Stimulated activated CD4-positive, alpha-beta T cell treated with anti-CD3 and anti-CD28 coated beads, Interleukin-15, amount 100 ng/mL, for 48 hours (primary cell): ENCODE measurements at places on chromosomes 3 and 15.

- no peak for DNase-seq
Observed at GRCh38 chr3:190401963-190402362, 14.0 kb downstream of the CLDN16 start.

DNA sequence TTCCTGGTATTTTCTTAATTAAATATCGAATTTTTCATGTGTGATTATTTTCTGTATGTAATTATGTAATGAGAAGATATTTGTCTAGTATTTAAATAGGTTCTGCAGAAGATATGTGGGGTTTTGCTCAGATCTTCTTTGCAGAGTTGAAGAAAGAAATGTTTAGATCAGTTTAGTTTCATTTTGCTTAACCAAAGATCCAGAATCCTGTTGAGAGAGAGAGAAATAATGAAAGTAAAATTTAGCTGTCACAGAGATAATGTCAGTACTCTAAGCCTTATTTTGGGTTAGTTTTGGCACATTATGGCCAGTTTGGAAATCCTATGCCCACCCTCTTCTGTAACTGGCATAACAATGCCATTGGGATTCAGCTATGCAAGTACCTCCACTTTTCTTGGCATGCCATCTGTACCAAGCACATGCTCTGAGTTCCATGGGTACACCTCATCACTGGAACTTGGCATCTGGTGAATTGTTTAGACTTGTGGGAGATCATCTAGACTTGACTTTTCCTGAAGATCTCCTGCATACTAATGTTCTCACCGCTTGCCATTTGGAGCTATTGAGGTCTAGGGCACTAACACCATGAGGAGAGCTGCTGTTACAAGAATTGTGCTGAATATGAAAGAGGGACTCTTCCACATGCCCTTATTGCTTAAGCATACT is 30.9 kb downstream of the PLSCR1 start:
- DNase-seq = no peak

- no peak for DNase-seq
Observed at GRCh38 chr3:172515130-172515918, 7.9 kb downstream of the TNFSF10 start.

- no peak for DNase-seq
Observed at GRCh38 chr3:52523386-52524257, 10.0 kb downstream of the NT5DC2 start.

GRCh38 chr3:123642957-123643330 is 58.1 kb upstream of the HACD2 start:
- DNase-seq = no peak

DNA sequence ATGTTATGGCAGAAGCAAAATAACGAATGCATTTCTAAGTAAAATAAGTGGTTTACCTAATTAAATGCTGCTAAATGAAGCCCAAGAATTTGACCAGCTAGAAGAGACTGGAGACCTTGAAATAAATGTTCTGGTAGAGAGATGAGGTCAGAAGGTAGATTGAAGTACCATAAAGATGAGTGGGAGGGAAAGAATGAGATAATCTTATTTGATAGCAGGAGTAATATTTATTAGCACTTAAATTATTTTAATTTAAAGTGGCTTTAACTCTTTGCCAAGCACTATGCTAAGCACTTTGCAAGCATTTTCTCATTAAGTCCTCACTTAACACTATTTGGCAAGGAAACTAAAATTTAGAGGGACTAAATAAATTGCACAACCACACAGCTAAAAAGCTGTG is 314.9 kb upstream of the CCDC54 start:
- DNase-seq = no peak

- DNase-seq = no peak
Observed at GRCh38 chr3:194423317-194423716, 24.3 kb upstream of the GP5 start.

GRCh38 chr3:77267589-77267988 is 227.7 kb downstream of the ROBO2 start:
- no peak for DNase-seq

- no peak for DNase-seq
Observed at GRCh38 chr3:127781411-127782001, 40.8 kb downstream of the MGLL start.

- DNase-seq = peak; percentile 38
Observed at GRCh38 chr3:123642182-123642956, 57.5 kb upstream of the HACD2 start.

DNA sequence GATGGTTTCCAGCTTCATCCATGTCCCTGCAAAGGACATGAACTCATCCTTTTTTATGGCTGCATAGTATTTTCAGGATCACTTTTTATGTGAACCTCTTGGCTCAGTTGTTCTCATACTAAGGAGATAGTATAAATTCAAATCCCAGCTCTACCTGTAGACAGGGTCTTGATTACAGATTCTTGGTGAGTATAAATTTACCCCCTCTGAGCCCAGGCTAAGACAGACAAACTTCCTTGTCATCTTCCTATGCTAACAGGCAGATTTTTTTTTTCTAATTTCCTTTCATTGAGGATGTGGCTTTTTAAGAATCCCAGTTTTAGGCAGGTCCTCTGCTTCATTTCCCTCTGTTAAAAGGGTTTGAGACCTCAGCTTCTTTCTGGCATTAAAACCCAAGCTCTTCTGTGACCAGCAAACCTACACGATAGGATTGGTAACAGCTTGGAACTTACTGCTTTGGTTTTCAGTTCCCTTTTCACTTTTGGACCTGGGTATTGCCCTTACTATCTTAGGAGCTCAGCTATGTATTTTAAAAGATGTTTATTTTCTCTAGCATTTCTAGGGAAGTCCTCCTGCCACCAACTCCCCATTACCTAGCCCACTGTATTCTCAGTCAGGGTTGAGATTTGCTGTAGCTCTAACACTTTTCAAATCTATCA is 72.5 kb downstream of the VPS8 start:
- DNase-seq = no peak

GRCh38 chr3:99393961-99394360 is 244.4 kb upstream of the COL8A1 start:
- no peak for DNase-seq

DNA sequence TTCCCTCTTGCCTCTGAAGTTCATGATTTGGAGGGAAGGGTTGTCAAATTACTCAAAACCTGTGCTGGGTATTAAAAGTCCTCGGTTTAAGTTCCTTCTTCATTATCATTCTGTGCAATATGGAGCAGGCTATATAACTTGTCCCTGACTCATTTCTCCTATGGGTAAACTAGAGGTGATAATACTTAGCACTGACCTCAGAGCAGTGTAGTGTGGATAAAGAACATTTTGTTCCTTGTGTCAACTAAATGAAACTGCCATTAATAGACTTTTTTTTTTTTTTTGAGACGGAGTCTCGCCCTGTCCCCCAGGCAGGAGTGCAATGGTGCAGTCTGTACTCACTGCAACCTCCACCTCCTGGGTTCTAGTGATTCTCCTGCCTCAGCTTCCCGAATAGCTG is 2.2 kb upstream of the BBX start:
- DNase-seq = no peak

DNA sequence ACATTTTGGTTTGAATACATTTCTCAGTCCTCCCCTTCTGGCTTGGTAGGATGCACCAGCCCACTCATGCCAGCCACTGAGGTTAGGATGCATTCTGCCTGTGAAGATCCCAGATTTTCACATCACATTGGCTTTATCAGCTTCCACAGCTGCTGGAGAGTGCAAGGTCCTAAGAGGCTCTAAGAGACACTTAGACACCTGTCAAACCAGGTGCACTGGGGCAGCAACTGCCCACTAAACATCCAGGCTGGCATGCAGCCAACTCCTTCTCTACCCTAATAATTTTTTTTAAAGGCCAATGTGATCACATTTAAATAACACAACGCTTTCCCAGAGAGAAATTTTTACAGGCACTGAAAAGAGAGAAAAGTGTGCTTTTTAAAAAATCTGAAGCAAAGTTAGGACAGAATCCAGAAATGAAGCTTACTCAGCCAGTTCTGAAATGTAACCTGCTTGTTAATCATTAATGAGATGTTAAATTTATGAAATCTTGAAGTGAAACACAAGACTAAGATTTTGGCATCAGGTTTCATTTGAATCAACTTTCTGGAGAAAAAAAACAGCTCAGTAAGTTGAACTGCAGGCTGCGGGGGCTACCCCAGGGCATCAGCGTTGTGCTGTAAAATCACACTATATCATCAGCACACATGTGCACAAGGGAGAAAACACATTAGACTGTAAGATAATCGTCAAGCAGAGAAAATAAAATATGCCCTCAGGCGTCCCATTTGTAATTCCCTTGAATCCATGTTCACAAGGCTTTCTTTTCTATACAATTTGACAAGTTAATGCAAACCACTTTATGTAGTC is 312.9 kb downstream of the ZBBX start:
- no peak for DNase-seq

DNA sequence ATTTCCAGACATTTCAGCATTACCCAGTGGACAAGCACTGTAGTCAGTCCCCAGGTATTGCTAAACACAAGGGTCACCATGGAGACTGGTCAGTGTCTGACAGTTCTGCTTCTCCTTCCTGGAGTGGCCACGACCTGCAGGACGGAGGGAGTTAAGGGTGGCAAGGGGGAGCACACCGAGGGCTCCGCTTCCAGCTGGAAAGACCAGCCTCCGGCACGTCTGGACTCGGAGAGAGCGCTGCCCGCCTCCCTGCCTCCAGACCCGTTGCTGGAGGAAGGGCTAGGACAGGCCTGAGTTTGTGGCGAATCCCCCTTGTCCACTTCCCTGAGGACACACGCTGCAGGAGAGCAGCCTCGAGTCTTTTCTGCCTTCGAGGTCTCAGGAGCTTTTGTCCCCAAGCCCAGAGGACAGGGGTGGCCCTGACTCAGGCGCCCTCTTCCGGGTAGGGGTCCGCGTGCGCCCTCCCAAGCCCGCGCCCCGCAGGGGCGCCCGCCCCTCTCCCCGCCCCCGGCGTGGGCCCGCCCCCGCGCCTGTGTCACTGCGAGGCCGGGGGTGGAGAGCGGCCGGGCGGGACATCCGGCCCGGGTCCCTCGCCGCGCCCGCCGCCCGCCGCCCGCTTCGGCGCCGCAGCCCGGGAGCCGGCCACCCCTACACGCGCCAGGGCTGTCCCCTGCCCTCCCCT is at the start of gene CHST14:
TSS of gene CHST14 (plus strand) at position 562 of the 682 bp plus-strand sequence. CDS start 230 bp downstream, outside the sequence.
- DNase-seq = no peak

GRCh38 chr3:156548041-156548687 is 6.8 kb downstream of the SSR3 start:
- DNase-seq = no peak

DNA sequence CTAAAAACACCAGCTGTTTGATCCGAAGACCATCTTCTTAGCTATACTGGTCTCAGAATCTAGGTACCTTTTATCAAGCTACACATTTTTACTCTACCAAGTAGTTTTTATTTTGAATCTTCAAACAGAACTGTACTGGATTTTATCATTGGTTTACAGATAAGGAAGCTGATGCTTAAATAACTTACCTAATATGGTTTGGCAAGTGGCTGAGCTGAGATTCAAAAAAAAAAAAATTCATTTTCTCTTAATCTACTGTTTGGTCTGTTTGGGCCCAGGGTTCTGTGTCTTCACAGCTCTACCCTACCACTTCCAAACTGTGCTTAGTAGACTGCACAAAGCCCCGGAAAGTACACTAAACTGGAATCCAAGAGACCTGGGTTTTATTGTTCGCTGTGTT is 35.7 kb downstream of the ZNF860 start:
- DNase-seq = no peak

DNA sequence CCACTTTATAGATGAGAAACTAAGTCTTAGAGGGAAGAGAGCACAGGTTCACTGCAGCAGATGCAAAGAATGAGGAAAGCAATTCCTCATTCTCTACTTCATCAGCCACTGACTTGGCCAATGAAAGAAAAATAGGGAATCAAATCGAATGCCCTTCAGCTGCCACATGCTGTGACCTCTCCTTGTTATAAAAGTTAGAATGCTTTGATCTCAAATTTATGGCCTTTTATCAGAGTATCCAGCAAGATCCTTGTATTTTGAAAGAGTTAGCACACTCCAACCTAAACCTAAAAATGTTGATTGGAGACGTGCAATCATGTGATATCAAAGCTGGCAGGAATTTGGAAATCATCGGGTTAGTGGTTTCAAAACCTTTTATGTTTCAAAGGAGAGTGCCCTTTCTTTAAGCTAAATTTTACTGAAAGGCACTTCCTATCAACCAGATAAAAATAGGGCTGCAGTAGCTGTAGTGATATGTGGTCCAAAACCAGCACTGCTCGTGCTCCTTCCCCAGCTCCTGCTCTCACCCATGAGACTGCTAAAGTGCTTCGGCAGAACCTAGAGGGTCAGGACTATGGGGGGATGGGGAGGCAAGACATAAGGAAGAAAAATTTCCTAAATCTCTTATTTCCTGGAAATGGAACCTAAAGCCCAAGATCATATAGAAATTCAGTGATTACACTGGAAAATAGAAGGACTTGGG is 617.0 kb downstream of the PYDC2 start:
- DNase-seq = no peak

DNA sequence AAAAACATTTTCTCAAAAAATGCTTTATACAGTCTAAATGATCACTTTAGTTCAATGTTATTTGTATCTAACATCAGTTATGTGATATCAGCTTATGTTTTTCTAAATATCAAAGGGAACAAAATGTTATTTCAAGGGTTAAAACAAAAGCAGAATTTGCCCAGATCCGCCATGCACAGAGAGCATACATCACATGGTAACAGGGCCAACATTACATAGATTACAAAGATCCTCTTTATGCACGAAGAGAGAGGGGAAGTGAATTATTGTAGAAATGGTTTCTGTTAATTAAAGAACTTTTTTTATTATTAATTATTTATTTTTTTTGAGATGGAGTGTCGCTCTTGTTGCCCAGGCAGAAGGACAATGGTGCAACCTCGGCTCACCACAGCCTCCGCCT is 100.8 kb upstream of the MME start:
- no peak for DNase-seq

DNA sequence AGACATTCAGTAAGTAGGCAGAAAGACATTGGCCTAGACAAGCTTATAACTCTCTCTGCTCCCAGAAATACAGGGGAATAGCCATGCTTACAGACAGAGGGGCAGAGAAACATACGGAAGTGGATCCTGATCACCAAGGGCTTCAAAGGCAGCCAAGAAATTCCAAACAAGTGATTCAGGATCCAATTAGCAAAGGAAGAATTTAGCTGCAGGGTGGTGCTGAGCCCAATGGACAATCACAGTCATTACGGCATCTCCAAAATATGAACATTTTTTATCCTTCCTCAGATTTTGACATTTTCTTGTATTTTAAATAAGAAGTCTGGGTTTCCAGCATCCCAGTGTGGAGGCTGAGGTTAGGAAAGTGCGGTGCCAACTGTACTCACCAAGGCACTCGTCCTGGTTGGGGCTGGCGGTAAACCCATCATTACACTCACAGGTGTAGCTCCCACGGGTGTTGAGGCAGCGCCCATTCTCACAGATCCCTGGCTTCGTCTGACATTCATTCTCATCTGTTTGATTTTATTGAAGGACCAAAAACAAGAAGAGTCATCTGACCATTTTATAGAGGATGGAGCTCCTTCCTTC is 96.8 kb downstream of the DUT start:
- no peak for DNase-seq
